ENCODE measurements at places on chromosomes 1 and 21. TPM values are rescaled to one million over a fixed set of nuclear protein-coding genes. Genes with fewer than 3 reads are reported as not detected.

The FCRL2 gene
- total RNA-seq: not detected

DNA sequence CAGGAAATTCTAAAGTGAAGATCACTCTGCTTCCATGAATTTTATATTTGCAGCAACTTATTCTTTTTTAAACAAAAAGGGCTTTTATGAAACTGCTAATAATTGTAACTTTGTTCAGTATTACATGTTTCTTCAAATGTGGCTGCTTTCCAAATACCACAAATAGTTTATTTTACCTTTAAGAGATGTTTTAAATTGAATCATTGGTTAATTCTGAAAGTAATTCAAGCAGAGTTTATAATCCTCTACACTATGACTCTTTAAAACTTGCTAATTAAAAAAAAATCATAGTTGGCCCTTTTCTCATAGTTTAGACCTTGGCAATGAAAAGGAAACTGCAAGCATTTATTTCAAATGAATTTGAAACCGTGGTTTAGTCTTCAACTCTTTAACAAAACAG is 59.6 kb downstream of the SDCCAG8 start:
- H3K4me3 ChIP-seq: no peak overlapping the region
- H3K27ac ChIP-seq: no peak overlapping the region
- no peaks in the 10 kb centered on the region for H3K36me3 ChIP-seq
- DNase-seq: no peak
- no peaks in the 10 kb centered on the region for H3K27me3 ChIP-seq

DNA sequence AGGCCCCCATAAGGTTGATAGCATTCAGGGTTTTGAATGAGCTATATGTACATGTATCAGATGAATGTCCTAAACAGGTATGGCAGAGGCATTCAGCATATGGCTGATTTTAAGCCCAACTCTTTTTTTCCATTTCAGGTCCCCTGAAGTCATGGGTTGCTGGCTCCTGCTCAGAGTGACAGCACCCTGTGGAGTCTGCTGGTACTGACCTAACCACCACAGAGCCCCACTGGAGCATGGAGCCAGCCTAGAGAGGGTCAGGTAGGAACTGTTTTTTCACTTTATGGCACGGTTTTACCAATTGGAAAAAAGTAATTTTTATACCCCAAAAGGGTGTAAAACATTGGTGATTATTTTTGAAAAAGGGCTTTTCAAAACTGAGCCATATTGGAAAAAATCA is 82.5 kb upstream of the MPC2 start:
- no peak overlapping the region for H3K4me3 ChIP-seq
- H3K27ac ChIP-seq: no peak overlapping the region
- peaks cover 7% of the 10 kb centered on the region for H3K36me3 ChIP-seq
- H3K27me3 ChIP-seq: no peaks in the 10 kb centered on the region
- H3K4me1 ChIP-seq: no peaks in the 10 kb centered on the region
- no peak for DNase-seq

- H3K27me3 ChIP-seq: no peaks in the 10 kb centered on the region
- no peak overlapping the region for H3K4me3 ChIP-seq
- no peak overlapping the region for H3K27ac ChIP-seq
- no peaks in the 10 kb centered on the region for H3K4me1 ChIP-seq
- no peak for DNase-seq
Measured at GRCh38 chr1:109307274-109308021, 637 bp upstream of the MYBPHL start.

DNA sequence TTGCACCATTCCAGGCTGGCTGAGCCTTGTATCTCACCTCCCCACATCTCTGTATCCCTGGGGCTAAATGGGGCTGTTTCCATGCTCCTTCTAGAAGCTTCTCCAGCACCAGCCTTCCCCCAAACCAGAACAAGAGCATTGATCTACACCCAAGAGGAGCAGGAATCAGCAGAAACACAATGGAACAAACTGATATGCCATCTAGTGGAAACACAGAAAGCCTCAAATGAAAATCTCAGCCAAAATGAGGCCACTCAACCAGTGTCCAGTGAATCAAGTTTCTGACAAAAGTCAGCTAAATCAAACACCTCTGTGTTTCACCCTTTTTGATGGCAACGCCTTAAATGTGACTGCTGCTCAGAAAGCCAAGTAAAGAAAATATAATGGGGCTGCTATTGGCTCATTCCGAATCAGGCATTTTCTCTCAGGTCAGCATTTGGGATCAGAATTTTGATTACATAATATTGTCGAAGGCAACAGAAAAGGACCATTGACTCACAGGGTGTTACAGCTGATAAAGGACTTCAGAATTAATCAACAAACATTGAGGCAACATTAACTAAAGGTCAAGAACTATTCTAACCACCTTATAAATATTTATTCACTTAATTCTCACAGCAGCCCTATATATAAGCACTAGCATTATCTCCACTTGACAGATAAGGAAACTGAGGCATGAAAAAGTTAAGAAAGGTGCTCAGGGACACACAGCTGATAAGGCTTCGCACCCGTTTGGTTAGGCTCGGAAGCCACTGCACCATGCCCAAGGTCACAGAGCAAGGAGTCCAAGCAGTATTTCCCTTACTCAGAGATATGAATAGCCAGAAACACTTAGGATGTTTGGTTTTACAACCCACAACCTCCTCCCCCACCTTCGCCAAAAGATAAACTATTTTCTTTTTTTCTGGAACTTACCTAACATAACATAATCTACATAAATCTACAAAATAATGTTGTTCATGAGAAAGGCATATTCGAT is 85.8 kb upstream of the KCNJ15 start:
- H3K27ac ChIP-seq: no peak overlapping the region
- H3K4me3 ChIP-seq: no peak overlapping the region
- DNase-seq: no peak
- H3K4me1 ChIP-seq: no peaks in the 10 kb centered on the region
- H3K36me3 ChIP-seq: no peaks in the 10 kb centered on the region
- H3K27me3 ChIP-seq: no peaks in the 10 kb centered on the region

The SPRR2E gene
- not detected for total RNA-seq

DNA sequence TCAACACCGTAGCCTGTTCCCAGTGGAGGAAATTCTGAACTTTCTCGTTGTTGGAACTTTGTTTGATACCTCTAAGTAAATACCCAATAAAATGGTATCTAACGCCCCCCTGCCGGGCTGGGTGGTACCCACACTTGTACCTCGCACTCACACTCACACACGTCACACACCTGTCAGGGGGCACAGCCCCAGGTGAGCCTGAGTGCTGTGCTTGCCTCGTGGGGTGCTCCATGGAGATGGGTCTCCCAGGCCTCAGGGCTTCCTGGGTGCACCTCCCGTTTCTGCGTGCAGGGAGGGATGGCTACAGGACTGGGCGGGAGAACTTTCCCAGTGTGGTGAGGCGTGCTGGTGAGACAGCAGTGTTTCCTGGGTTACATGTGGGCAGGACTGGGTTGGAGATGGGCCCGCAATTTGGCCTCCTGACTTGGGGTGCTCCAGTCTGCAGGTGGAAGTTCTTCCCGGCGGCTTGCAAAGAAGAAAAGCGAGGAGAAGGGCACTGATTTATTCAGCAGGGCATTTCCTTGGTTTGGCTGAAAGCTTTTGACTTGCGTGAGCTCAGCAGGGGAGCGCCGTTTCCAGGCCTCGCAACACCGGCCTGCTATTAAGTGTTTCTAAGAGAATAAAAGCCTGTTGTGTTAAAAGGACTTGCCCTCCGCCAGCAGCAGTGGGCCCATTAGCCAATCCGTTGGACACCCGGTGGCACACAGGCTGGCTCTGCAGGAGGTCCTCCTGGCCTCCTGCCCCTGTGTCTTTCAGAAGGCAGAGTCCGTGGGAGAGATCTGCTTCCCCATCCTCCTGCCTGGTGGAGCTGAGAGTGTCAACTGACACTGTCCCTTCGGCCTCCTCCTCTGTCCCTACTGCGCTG is 79.7 kb downstream of the KIF26B start:
- no peak for DNase-seq
- no peaks in the 10 kb centered on the region for H3K4me1 ChIP-seq
- no peaks in the 10 kb centered on the region for H3K27me3 ChIP-seq
- H3K36me3 ChIP-seq: no peaks in the 10 kb centered on the region

DNA sequence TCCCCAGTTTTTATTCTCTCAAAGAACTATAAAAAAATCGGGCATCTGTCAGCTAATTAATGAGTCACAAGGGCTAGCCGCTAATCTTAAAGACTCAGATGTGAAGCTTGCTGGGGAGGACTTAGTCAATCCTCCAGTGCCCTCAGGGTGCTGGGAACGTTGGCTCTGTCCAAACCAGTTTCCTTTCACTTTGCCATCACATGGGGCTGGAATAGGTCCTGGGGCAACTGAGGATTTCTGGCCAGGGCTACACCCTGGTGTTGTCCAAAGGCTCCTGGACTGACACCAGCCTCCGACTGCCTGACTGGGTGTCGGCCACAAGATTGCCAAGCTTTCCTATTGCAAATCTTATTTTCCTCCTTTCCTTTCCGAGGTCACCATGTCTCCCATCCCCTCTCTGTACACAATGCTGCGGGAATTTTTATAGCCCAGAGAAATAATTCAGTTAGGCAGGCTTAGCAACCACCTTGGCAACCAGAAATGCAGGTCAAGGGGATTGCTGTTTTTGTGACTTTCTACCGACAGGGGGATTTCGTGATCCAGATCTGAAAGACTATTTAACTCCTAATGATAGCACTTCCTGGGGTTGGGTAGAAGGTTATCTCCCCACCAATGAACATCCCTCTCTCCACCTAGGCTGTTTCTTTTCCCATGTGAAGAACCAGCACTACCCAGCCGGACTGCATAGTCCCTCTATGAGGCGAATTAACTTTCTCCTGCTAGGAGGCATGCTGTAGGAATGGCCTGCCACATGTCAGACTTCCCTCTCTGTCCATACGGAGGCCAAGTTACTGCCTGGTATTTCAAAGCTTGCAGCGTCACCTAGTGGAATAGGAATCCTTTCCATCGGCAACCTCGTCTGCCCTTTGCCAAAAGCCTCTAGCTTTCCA is 29.9 kb upstream of the CTBS start:
- no peak overlapping the region for H3K4me3 ChIP-seq
- H3K27me3 ChIP-seq: no peaks in the 10 kb centered on the region
- H3K4me1 ChIP-seq: no peaks in the 10 kb centered on the region

All from CD8-positive, alpha-beta memory T cell (primary cell).